ENCODE measurements at places on chromosomes 16 and 17.

- DNase-seq: no peak
Observed at GRCh38 chr17:44466339-44466738, 36.9 kb downstream of the GPATCH8 start.

DNA sequence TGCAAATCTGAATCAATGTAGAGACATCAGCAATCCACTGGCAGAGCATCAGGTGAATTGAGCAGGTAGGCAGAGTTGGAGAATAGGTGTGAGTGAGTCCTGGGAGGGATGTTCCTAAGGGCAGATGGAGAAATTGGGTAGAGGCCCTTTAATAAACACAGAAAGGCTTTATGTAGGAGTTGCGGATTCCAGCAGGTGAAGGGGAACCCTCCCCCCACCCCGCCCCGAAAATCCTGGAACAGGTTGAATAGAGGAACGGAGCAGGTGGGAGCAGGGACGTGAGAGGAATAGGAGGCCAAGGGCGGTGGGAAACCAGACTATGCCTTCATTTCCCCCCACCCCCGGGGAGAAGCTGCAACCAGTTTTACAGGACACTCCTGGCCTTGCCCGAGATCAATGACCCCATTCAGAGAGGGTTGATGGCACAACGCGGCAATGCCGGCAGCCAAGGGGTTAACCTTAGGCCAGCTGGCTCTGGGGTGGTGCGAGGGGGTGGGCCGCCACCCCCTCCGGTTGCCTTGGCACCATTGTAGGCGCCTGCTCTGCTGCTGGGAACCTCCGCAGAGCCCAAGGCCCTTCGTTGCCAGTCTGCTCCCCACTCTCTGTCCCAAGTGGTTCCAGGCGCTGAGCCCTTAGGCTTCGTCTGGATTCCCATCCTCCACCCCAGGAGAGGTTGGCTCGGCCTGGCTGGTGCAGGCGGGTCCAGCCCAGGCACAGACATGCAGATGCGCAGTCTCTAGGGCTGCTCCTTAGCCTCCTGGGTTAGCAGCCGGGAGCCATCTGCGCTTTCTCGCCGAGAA is 814 bp upstream of the RUNDC3A start:
- no peak for DNase-seq

DNA sequence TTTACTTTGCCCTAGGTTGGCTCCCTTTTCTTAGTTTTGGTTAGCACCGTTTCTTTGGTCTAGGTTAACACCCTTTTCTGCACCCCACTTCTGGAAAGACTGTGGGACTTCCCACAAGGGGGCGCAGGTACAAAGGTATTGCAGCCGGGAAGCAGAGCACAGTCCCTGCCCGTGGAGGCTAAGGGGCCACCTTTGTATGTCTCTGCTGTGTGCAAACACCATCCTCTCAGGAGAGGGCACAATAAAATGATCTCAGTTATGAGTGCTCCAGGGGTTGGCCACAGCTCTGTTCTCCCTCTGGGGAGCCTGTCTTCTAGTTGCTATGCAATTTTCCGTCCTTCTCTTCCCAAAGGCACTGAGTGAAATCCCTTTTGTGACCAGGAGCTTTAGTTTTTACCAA is 28.4 kb upstream of the TMC5 start:
- no peak for DNase-seq

DNA sequence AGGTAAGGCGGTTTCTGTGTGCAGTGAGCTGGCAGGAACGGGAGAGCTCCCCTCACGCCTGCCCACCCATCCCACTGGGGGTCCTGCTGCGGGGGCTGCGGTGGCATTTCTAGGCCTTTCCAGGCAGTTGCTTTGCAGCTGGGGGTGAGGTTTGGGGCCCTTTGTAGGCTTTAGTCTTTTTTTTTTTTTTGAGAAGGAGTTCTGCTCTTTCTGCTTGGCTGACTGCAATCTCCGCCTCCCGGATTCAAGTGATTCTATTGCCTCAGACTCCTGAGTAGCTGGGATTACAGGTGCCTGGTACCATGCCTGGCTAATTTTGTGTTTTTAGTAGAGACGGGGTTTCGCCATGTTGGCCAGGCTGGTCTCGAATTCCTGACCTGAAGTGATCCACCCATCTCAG is 11.1 kb downstream of the TSC2 start:
- DNase-seq: no peak

DNA sequence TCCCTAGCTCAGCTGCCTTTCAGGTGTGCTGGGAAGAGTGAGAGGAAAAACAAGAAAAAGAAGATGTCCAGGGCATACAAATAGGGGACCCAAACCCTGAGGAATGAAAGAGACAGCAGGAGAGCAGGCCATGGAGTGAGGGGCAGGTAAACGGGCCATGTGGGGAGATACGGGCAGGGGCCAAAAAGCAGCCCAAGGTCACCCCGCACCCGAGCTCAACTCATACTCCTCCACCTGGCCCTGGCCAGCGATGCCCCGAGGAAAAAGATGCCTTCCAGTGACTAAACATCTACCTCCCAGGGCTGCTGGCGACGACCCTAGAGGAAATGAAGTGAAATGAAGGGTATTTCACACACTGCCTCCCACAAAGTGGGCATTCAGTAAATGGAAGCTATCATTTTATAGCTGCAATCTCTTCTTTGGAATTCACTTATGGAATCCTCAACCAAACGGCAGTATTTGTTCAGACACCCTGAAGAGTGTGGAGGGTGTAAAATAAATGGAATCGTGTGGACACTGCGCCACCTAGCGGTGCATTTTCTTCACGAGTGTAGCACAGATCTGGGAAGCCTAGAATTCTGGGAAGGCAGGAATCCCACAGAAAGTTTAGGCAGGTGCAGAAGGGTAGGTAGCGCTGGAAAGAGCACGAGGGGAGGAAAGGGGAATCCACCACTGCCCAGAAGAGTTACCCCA is 14.9 kb downstream of the ELAC2 start:
- DNase-seq: peak; percentile 14

DNA sequence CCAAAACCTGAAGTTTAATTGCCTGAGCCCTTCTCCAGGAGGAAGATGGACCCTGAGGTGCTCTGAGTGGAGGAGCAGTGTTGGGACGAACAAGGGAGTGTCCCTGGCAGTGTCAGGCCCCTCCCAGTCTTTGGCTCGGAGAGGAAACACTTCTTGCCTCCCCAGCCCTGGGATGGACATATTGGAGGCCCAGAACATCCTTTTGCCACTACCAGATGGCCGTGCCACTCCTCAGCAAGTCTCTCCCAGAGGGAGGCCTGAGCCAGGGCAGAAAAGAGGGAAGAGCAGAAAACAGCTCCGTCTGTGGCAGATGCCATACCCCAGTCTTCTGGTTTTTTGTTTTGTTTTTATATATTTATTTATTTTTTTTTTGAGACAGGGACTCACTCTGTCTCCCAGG is 91.5 kb upstream of the CRHR1 start:
- no peak for DNase-seq

DNA sequence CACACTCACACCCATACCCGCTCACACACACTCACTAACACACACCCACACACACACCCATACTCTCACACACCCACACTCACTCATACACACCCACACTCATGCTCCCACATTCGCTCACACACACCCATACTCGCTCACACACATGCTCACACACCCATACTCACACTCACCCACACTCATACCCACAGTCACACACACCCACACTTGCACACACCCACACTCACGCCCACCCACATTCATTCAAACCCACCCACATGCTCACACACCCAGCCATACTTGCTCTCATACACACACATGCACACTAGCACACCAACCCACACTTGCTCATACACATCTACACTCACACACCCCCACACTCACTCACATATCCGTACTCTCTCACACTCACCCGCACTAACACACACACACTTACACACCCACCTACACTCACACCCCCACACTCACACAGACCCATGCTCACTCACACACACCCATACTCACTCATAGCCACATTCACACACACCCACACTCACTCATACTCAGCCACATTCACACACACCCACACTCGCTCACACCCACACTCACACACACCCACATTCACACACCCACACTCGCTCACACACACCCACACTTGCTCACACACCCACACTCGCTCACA is 322.4 kb upstream of the N4BP1 start:
- DNase-seq: no peak

DNA sequence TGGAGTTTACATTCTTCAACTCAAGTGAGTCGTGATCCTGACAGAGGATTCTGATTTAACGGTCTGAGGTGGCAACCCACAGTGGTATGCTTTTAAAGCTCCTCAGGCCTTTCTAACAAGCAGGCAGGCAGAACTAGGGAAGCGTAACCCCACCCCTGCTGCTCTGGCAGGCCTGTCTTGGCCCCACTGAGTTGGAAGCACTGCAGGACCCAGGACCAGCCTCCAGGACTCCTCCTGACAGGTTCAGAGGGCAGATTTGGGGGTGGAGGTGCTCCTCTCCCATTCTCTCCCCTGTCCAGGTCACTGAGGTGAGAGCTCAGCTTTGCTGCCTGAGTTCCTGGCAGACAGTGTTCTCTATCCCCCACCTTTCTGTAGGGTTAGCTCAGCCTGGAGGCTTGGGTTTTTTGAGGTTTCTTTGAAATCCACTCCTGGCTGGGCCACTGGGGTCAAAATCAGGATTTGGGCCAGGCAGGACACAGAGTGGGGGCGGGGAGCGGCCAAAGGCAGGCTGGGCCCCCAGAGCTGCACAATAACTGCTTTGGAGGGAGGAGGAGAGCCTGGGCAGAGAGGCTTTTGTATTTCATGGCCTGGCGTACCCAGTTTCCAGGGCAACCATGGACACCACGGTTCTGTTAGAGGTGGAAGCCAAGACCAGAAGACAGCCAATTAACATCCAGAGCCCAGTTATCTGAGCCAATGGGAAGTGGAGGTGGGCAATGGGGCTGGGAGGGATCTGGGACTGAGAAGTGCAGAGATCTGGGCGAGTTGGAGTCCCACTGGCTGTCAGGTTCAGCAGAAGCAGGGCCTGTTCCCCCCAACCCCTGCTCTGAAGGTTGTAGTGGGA is 9.5 kb downstream of the MRPL27 start:
- DNase-seq: no peak

DNA sequence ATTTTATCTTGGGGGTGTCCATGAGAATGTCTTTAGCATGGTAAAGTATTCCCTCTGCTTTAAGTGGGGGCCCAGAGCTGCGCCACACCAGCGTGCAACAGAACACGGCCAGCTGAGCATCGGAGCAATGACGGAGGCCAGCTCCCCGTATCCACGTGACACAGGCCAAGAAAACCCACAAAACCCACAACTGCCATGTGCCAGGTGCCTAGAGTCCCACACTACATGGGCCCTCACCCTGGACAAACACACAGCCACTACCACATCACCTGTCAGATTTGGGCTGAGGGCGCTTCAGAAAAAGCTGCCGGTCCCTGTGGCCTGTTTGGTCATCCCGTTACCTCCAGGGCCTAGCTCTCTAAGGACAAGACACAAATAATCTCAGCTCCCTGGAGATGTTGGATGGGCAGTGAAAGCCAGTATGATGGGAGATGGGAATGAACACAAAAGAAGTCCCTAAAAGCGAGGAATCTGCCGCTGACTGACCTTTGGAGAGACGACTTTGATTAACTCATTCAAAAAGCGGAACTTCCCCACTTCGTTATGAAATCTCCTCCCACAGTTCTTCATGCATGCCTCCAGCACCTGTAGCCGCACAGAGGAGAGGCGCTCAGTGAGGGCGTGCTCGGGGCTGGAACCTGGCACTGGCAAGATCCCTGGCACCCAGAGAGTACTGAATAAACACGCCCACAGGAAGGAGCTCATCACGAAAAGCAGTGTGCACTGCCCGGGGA is 17.1 kb downstream of the GGA3 start:
- DNase-seq: no peak

DNA sequence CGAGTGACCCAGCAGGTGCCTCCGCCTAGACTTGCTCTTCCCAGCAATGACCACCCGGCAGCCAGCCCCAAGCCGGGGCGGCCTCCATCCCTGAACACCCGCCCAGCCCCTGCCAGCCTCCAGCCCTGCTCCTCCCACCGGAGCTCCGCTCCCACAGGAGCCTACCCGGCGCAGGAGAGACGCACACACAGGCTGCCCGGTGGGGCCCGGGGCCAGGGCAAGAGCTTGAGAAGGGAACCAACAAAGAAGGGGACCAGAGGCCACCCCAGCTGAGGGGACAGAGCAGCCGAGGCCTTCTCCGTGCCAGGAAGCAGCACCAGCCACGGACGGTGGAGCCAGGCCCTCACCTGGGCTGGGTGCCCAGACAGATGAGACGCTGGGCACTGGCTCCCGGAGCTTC is 13.8 kb downstream of the PKD1 start:
- no peak for DNase-seq

- no peak for DNase-seq
Observed at GRCh38 chr16:84930298-84931106, 80.8 kb downstream of the ZDHHC7 start.

- DNase-seq: no peak
Observed at GRCh38 chr16:75502916-75503605, 7.8 kb upstream of the CHST6 start.

DNA sequence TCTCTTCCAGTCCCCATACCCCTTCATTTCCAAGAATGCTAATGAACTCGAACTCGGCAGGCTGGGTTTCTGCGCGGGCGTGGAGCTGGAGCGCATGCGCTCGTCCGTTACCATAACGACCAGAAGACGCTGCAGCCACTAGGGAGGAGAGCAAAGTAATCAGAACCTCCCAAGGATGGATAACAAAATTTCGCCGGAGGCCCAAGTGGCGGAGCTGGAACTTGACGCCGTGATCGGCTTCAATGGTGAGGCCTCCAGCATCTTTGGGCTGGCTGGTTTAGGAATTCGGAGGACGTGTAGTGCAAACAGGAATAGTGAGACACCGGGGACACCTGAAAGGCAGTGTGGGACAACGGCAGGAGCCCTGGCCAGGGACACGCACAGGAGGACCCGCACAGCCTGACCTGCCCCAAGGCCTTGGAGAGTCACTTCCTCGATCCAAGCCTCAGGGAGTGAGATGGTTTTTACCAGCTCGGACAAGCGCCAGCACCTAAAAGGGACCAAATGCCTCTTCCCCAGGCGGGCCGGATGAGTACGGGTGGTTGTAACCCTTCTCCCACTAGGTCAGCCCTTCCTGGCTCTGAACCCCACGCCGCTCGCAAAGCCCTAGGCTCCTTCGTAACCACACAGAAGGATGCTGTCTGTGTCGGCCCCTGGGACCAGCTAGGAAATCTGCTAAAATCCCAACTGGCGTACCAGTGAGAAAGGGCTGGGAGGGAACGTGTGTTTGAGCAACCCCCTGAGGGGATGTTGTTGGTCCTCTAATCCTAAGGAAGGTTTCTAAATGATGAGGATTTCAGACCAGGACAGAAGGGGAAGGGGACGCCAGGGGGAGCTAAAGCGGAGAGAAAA is at the start of gene CFAP52:
Gene CFAP52, plus strand, starts transcription at position 122 of the 852 bp plus-strand sequence. Its CDS starts 54 bp downstream, at position 176.
- DNase-seq: peak; percentile 47

GRCh38 chr17:19672009-19672750 is 23.6 kb downstream of the ALDH3A2 start:
- no peak for DNase-seq

GRCh38 chr16:3468501-3468900 is 25.0 kb downstream of the NAA60 start:
- no peak for DNase-seq
